T47D (cell line): ENCODE measurements at places on chromosomes 12 and 14.

GRCh38 chr12:92544322-92544721, 158.5 kb upstream of the PLEKHG7 start:
- no peak for DNase-seq

- no peak for DNase-seq
Observed at GRCh38 chr12:126193190-126193589, 1128.0 kb downstream of the AACS start.

DNA sequence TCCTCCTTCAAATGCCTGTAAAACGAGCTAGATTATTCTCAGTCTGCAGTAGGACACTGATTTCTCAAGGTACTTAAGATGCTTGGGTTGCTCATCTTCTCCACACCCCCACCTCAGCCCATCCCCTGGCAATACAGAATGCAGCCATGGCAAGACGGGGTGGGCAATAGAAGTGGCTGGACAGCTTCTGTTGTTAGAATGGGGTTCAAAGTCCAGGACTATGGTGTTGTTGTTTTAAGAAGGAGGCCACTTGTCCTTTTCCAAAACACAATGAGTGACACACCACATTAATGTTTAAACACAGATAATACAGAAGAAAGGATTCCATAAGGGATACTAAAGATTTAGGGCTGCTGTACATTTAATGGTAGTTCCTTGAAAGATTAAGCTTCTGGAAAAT, 188.9 kb upstream of the BCL2L14 start:
- DNase-seq = no peak

DNA sequence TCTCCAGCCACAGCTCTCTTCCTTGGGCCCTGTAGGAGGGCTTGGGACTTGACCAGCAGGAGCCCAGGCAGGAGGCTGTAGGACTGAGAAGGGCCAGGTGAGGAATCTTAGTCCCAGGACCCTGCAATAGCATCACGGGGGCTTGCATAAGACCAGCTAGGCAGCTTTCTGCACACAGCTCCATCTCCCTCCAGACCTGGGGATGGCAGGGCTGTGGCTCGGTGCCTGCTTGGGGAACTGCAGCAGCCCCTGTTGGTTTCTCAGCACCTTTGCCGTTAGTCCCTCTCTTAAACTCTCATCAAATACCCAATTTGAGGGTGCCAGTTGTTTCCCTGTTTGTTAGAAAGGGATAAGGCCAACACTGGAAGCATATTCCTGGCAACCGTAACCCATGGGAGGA, 14.3 kb downstream of the DIO3 start:
- DNase-seq = no peak

DNA sequence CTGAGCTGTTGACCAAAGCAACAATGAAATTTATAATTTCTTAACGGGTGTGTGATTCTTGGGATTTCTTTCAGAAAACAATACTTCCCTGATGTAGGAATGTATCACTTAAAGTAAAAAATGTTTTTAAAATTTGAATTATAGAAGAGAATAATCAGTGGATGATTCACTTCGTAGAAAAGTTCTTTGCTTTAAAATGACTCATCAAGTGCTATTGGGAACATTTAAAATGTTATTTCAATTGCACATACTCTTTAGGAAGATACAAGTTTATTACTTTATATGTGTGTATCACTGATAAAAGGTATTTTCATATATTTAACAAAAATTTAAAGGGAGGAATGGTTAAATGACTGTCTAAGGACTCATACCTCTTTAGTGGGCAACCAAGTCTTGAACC, 155.3 kb downstream of the PDE3A start:
- DNase-seq = no peak

DNA sequence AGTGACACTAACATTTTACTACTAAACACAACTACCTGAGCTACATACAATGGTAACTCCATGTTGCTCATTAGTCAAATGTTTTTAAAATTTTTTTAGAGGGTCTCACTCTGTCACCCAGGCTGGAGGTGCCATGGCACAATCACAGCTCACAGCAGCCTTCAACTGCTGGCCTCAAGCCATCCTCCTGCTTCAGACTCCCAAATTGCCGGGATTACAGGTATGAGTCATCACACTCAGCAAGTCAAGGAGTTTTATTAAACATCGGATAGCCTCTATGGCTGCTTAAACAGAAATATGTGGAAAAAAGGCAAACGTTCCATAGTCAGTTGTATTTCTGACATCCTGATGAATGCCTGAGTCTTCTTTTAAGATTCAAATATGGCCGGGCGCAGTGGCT, 11.1 kb upstream of the NPFF start:
- DNase-seq = no peak

DNA sequence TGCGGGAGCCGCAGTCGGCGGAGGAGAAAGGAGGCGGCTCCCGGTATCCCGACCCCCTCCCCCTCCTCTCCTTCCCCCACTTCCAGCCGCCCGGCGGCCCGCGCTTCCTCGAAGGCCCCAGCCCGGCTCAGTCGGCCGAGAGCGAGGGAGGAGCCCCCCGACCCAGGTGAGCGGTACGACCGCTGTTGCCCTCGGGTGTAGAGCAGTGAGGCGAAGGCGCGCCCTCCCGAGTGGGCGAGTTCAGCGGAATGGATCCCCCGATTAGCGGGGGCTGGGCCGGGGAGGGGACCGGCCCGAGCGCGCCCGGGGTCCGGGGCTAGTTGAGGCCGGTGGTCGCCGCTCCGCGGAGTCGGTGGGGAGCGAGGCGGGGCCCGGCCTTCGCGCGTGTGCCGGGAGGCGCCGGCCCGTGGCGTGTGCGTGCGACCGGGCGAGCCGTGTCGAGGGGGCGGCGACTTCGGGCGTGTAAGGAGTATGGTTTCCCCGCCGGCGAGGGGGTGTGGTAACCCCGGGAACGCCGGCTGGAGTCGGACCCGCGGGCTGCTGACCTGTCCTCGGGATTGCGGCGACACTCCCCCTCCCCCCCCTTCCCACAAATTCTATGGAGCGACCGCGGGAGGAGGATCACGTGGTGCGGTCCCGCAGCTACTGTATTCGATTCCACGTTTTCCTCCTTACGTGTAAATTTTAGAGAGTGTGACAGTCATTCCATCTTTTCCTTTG, 501 bp downstream of the RIMKLB start:
- DNase-seq = peak; percentile 33

DNA sequence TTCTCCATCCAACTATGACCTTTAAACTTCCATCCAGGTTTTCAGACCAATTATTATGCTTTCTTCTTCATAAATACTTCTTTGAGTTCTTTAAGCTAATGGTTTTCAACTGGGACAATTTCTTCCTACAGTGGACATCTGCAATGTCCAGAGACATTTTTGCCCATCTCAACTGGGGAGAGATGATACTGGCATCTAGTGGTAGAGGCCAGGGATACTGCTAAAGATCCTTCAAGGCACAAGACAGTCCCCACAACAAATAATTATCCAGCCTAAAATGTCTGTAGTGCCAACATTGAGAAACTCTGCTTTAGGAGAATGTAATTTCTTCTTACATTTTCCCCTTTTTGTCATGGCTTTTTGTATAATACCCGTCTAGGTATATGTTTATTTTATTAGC, 10.6 kb downstream of the TRHDE start:
- DNase-seq = peak; percentile 63

DNA sequence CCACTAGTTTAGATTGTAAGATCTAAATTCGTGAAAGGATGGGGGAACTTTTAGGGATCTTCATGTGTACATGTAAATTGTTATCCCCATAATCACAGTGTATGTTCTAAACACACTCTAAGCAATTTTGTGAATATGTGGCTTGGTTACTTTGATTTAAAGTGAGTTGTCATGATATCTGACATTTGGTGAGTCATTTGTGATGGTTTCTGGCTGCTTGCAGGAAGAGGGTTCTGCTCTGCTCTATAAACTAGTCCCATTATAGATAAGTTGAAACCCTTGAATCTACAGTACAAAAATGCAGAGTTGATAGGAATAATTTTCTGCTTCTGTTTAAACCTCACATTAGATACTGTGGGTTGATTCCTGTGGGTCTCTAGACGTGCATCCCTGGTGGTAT, 14.8 kb downstream of the GUCY2C start:
- no peak for DNase-seq

DNA sequence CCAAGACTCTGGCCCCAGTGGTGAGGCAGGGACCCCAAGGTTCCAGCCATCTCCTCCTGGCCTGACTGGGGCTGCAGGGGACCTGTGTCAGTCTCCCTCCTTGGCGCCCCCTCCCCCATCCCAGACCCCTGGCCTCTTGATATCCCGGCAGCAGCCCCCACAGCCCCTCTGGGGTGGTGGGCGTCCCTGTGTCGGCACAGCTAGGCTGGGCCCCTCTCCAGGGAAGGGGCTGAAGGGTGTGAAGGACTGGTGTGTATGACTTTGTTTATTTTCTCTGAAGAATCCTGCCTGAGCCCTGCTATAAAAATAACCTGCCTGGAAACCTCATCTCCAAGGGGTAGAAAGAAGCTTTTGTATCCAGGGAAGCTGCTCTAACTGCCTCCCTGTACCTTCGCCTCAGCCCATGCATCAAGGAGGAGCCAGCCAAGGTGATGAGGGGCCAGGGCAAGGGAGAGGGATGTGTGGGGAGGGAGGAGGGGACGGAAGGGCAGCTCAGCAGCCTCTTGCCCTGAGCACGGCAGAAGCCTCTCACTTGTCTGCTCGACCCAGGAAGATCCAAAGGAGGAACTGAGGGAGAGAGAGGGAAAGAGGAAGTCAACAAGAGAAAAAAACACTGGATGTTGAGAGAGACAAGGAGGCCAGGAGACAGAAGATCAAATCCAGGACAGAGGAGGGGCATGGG, 25.4 kb upstream of the COL2A1 start:
- no peak for DNase-seq

GRCh38 chr12:52524241-52524897, 4.2 kb upstream of the KRT5 start:
- no peak for DNase-seq

DNA sequence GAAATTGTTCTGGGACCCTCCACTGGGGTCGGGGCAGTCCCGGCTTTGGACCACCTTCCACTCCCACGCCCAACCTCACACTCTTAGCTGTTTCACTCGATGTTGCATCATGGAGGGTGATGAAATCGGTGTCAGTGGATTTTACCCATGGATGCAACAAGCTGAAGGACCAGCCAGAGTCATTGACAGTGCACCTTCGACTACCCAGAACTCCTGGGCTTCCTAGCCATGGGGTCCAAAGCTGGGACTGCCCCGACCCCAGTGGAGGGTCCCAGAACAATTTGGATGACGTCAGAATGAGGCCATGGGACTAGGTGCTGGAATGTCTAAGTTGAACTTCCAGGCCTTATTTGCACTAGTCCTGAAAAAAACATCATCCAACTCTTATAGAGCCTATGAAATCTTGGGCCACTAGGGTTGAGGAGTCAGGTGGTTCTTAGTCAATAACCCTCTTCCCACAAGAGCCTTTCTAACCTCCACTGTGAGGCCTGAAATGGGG, 882 bp upstream of the IL23A start:
- DNase-seq = no peak

DNA sequence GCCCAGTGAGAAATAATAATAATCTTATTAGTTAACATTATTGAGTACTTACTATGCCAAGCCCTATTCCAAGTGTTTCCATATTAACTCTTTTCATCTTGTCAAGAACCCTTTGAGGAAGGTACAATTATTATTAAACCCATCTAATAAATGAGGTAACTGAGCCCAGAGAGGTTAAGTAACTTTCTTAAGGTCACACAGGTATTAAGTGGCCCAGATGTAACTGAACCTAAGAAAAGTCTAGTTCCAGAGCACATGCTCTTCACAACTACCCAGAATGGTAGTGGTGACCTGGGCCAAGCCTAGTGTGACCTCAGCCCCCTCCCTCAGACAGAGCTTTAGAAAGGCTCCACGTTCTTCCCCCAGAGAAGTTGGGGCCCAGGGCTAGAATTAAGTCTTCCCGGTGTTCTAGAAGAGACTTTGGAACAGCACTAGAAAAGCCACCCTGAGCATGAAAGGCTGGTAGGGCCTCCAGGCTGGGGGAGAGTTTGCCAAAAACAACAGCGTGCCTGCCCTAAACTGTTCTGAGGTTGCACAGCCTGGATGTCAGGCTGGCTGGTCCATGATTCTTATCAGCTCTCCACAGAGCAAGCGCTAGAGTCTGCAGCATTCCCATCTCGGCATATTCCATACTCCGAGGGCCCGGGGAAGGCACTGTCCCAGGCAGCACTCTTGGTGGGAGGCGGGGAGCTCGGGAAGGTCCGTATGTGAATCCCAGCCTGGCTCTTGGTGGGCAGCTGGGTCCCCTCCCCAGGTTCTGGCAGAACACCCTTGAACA, 41.3 kb upstream of the CTDSP2 start:
- peak; percentile 47 for DNase-seq

DNA sequence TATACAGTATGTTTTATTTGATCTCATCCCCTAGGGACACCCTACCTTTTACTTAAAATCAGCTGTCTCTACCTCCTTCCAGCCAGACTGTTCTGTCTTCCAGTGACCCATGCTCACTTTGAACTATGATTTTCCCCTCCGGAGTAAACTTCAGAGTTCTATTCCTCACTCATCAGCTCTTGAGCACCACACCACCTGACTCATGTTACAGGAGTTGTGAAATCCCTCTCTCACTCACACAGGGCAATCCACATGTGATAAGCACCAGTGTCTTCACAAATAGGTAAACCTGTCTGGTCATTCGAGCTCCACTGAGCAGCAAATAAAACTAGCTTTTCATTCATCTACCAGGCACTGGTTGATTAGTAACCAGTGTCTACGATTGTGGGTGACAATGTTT, 177.3 kb upstream of the BMP4 start:
- no peak for DNase-seq

GRCh38 chr12:75545636-75546035, 34.2 kb upstream of the KRR1 start:
- DNase-seq = no peak

DNA sequence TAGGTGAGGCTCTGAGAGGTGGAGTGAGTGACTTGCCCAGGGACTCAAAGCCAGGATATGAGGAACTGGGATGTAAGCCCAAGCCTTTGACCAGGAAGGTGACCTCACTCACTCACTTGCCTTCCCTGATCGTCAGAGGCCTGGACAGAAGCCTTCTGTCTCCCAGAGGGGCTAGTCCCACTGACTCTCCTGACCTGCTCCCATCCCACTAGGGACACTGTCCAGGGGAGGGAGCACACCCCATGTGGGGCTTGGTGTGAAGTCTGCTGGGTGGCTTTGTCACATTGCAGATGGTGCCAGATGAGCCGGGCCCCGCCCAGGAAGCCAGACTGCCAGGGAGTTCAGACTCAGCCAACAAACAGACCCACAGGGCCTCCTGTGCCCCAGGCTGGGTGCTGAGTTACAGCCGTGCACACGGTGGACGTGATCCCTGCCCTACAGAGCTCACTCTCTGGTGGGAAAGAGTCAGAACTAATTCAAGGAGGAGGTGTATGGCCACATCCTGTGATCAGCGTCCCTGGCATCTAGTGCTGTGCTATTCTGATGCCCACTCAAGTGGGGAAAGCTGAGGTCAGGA, 28.3 kb downstream of the MMAB start:
- DNase-seq = no peak
